ENCODE measurements at places on chromosomes 2 and 18. TPM values are rescaled to one million over a fixed set of nuclear protein-coding genes. Genes with fewer than 3 reads are reported as not detected.

The DNAH6 gene
- total RNA-seq, result 0.29 TPM

The INPP5D gene
- total RNA-seq, result 0.29 TPM

The SLC39A10 gene
- total RNA-seq, result 56.8 TPM

The HADHB gene
- 95.7 TPM for total RNA-seq

The SETBP1 gene
- total RNA-seq, result 0.89 TPM

The DLX2 gene
- not detected for total RNA-seq

The NOL4 gene
- not detected for total RNA-seq

The IL36G gene
- total RNA-seq, result not detected

Data from myometrial cell (primary cell).